ENCODE measurements at places on chromosomes 2 and 18. TPM values are rescaled to one million over a fixed set of nuclear protein-coding genes. Genes with fewer than 3 reads are reported as not detected.

GRCh38 chr18:8474661-8475060 is 134.6 kb upstream of the RAB12 start:
- no peak for DNase-seq
- peaks cover 4% of the 10 kb centered on the region for H3K4me1 ChIP-seq
- H3K4me3 ChIP-seq: no peak overlapping the region
- H3K27me3 ChIP-seq: no peaks in the 10 kb centered on the region
- no peak overlapping the region for H3K27ac ChIP-seq

GRCh38 chr2:150479075-150479915 is 8.2 kb downstream of the RND3 start:
- no peak overlapping the region for H3K27ac ChIP-seq
- H3K4me1 ChIP-seq: peaks cover 9% of the 10 kb centered on the region
- H3K4me3 ChIP-seq: no peak overlapping the region

DNA sequence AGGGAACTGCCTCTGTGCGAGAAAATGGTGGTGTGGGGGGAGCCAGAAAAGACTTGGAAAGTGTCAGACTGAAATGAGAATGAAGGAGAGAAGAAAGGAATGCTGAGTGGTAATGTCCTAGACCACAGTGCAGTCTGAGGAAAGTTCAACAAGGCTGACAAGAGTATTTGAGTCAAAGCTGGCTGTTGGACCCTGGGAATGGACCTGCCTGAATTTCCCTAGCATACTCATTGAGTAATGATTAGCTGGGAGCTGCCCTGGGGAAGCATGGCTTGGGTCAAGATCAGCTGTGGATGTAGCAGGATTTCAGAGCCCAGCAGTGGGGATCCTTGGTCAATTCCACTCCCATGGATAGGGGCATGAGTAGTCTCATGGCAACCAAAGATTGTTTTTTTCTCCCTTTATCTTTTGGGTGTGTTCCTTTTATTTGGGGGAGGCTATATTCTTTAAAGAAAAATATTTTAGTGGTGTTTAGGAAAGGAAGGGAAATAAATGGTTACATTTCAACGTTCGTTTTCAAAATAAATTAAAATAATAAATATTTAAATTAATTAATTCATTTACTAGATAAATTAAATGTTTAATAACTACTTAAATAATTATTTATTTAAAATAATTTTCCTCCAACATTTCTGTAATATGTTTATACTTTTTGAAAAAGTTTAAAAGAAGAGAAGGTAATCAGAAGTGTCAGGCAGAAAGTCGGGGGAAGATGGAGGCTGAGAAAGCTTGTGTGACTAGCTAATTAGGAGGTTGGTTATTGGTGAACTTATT is 15.9 kb upstream of the LHCGR start:
- H3K4me3 ChIP-seq: no peak overlapping the region
- H3K27ac ChIP-seq: no peak overlapping the region
- H3K27me3 ChIP-seq: no peaks in the 10 kb centered on the region

GRCh38 chr2:68294187-68294586 is 25.6 kb downstream of the CNRIP1 start:
- H3K27me3 ChIP-seq: no peaks in the 10 kb centered on the region
- DNase-seq: no peak
- H3K36me3 ChIP-seq: no peaks in the 10 kb centered on the region

- no peaks in the 10 kb centered on the region for H3K27me3 ChIP-seq
- no peaks in the 10 kb centered on the region for H3K36me3 ChIP-seq
- no peak overlapping the region for H3K4me3 ChIP-seq
- no peak for DNase-seq
Observed at GRCh38 chr2:94966689-94967088, 58.8 kb upstream of the MAL start.

DNA sequence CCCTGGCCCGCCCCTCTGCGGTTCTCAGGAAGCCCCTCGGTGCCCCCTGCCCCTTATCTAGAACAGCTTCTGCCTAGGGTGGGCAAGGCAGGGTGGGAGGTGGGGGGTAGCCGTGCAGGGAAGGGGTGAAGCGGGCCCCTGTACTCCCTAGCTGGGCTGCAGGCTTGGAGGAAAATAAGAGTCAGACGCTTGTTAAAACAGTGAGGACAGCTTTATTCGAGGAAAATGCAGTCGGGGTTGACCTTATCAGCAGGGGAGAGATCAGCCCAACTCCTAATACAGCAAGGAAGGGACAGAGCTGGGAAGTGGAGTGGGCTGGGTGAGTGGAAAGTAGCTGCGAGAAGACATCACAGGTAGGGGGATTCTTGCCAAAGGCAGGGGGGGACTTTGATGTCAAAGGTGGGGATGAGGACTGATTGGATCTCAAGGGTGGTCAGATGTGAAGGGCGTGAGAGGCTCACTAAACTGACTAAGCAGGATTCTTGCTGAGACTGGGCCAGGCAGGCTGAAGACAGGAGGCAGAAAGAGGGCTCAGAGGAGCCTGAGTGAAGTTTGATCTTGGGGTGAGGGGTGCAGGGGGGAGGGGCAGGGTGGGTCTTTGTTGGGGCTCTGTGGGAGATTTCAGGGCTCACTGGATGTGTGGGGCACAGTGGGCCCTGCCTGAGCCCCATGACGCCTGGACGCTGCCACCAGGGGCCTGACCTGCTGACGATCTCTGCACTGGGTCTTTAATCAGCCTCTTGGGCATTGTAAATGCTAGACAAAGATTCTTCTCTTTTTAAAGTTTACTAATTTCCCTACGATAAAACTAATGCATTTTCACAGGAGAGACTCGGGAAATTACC is 29.9 kb downstream of the HPCAL1 start:
- H3K36me3 ChIP-seq: no peaks in the 10 kb centered on the region
- H3K4me3 ChIP-seq: no peak overlapping the region
- peaks cover 24% of the 10 kb centered on the region for H3K4me1 ChIP-seq
- no peaks in the 10 kb centered on the region for H3K27me3 ChIP-seq

DNA sequence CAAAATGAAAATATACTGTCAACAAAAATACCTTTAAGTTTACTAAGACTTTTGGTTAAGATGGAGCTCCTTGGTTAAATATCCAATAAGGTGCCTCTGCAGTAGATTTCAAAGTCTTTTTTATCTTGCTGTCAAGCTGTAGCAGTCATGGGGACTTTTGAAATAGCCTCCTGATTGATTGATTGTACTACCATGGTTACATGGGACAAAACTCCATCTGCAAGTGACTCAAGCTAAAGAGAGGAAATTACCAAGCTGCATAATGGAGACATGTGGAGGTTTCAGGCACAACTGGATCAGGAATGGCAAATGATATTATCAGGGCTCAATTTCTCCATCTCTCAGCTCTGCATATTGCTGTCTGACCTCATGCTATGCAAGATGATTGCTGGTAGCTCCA is 73.4 kb upstream of the ST8SIA3 start:
- H3K27me3 ChIP-seq: no peaks in the 10 kb centered on the region
- no peaks in the 10 kb centered on the region for H3K36me3 ChIP-seq
- H3K27ac ChIP-seq: no peak overlapping the region
- DNase-seq: no peak

DNA sequence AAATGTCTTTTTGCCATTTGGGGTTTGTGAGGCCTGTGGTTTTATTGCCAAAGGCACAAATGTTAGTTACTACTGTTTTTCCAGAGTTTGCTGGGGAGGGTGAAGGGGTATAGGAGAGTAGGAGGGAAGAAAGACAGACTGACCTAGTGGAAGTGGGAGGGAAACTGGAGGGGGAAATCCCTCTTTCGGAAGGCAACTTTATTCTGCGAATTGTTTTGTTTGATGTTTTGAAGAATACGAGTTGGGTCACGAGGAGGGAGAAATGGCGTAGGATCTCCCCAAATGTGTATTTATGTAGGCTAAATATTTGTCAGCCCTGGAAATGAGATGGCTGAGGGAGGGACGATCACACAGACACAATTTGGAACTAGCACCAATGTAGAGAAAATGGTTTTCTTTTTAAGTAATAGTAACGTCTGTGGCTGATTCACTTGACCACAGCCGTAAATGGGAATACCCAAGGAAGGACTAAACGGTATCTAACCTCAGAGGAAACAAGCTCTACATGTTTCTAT is 172.3 kb downstream of the ICOS start:
- H3K4me3 ChIP-seq: no peak overlapping the region
- DNase-seq: no peak
- no peak overlapping the region for H3K27ac ChIP-seq

GRCh38 chr18:63979409-63979920 is 9.6 kb downstream of the SERPINB8 start:
- peaks cover 46% of the 10 kb centered on the region for H3K36me3 ChIP-seq
- peak; percentile 66 for DNase-seq
- H3K4me1 ChIP-seq: peaks cover 52% of the 10 kb centered on the region
- H3K27me3 ChIP-seq: no peaks in the 10 kb centered on the region
- H3K4me3 ChIP-seq: no peak overlapping the region

- no peaks in the 10 kb centered on the region for H3K4me1 ChIP-seq
- H3K36me3 ChIP-seq: no peaks in the 10 kb centered on the region
- H3K27me3 ChIP-seq: no peaks in the 10 kb centered on the region
- no peak for DNase-seq
- no peak overlapping the region for H3K27ac ChIP-seq
Observed at GRCh38 chr2:182179176-182179575, 193.5 kb downstream of the PPP1R1C start.

DNA sequence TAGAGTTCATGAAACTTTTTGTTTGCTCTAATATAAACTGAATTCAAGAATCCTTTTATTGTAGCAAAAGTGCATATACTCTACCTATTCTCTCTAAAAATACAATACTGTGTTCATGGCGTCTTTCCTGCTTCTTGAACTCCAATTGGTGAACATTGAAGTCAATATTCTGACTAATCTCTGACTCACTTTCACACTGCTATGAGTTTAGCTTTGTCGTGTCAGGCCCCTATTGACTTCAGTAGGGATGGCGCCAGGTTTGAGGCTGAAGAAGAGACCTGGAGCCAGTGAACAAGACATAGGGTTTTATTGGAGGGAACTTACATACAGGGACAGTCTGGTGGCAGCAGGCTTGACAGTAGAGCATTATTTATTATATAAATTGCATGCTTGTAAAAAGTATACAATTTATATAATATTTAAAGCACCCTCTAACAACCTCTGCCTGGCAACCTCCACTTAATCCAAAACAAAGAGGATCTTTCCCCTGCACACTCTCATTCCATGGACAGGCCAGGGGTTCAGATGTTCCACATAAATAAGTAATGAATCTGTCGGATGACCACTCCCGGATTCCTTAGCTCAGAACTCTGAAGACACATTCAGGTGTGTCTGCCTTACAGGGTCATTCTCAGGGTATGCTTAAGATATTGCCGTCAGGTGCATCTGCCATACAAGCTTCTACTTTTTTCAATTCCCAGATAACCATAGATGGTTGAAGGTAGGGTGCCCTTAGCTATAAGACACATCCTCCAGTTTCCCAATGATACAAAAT is 141.0 kb downstream of the CERS6 start:
- no peaks in the 10 kb centered on the region for H3K4me1 ChIP-seq
- DNase-seq: no peak
- H3K27ac ChIP-seq: no peak overlapping the region

GRCh38 chr2:156486147-156486546 is 50.0 kb downstream of the GPD2 start:
- no peaks in the 10 kb centered on the region for H3K36me3 ChIP-seq
- H3K27me3 ChIP-seq: no peaks in the 10 kb centered on the region
- H3K4me1 ChIP-seq: peaks cover 8% of the 10 kb centered on the region
- no peak overlapping the region for H3K4me3 ChIP-seq
- DNase-seq: no peak

DNA sequence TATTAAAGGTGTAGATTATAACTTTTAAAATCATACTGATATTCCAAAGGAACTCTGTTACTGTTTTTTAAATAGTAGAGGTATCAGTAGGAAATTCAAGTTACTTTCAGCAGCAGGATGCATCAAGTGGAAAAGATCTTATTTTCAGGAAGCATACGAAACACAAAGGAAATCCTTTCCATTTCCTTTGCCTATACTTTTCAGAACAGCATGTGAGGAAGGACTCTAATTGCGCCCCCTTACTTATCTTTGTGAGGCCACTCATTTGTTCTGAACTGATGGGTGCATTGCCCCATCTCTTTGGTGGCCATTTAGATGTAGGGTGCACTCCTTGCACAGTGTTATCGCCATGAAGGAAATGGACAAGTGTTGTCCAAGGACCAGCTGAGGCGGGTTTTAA is 145.3 kb downstream of the BABAM2 start:
- H3K4me1 ChIP-seq: peaks cover 5% of the 10 kb centered on the region
- H3K4me3 ChIP-seq: no peak overlapping the region
- no peak for DNase-seq

DNA sequence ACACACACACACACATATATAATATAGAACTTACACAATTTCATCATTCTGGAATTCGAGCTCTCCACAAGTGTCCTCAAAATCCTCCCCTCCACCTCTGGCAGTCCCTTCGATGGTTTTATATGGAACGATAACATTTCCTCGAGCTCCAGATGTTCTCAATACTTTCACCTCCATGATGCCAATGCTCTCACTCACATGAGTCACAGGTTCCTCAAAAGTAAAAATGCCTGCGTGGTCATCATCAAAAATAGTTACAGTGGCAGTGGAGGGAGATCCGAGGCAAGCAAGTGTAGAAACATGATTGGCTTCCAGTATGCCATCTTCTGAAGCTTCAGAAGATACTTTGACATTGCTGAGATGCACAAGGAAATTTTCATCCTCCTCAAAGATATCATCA is 23.5 kb downstream of the SLC8A1 start:
- no peak overlapping the region for H3K27ac ChIP-seq
- H3K36me3 ChIP-seq: no peaks in the 10 kb centered on the region
- no peak overlapping the region for H3K4me3 ChIP-seq
- DNase-seq: no peak
- no peaks in the 10 kb centered on the region for H3K27me3 ChIP-seq

DNA sequence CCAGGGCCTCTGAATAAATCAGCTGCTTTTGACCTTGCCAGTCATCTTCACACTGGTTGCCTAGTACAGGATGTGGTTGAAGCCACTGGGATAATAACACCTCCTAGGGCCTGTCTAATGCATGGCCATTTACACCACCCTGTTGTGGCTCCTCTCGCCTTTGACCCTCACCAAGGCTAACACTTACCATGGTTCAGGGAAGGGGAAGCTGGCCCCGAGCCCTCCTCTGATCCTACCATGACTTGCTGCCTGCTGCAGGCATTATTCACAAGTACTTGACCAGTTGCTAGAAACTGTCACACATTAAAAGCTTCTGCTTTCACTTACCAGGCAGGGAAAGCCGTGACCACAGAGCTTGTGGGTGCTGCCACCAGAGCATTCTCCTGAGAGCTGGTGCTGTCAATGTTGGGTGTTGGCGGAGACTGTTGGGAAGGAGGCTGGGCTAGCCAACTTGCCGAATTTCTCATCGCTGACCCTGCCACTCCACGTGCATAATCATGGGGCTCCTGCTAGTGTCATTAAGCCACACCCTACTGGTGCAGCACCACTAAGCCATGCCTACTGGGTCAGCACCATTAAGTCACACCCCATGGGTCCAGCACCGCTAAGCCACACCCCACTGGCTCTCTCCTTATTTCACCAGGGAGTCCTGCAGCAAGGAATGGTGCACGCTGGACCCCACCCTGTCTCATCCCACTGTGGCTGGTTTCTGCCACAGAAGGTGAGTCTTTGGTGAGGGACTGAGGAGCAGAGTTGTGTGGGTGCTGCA is 47.0 kb upstream of the TTC39C start:
- peaks cover 5% of the 10 kb centered on the region for H3K4me1 ChIP-seq
- no peak for DNase-seq
- no peak overlapping the region for H3K27ac ChIP-seq
- H3K4me3 ChIP-seq: no peak overlapping the region
- H3K27me3 ChIP-seq: no peaks in the 10 kb centered on the region
- H3K36me3 ChIP-seq: no peaks in the 10 kb centered on the region

Gene ACOXL
- 29.3 TPM for total RNA-seq

Gene KCNE4
- 2.4 TPM for total RNA-seq

Gene UGT1A4
- not detected for total RNA-seq

Gene GREB1
- 1.6 TPM for total RNA-seq

Gene CAVIN2
- 73.6 TPM for total RNA-seq

Gene PAIP2B
- total RNA-seq: 5.9 TPM

Gene MYO7B
- 2.4 TPM for total RNA-seq

Gene MCEE
- total RNA-seq: 15.6 TPM

Gene HSPD1
- 253 TPM for total RNA-seq

Gene PLCD4
- total RNA-seq: 0.89 TPM

Gene CHST9
- total RNA-seq: 4.2 TPM
